ENCODE measurements at places on chromosomes 5 and 9.

DNA sequence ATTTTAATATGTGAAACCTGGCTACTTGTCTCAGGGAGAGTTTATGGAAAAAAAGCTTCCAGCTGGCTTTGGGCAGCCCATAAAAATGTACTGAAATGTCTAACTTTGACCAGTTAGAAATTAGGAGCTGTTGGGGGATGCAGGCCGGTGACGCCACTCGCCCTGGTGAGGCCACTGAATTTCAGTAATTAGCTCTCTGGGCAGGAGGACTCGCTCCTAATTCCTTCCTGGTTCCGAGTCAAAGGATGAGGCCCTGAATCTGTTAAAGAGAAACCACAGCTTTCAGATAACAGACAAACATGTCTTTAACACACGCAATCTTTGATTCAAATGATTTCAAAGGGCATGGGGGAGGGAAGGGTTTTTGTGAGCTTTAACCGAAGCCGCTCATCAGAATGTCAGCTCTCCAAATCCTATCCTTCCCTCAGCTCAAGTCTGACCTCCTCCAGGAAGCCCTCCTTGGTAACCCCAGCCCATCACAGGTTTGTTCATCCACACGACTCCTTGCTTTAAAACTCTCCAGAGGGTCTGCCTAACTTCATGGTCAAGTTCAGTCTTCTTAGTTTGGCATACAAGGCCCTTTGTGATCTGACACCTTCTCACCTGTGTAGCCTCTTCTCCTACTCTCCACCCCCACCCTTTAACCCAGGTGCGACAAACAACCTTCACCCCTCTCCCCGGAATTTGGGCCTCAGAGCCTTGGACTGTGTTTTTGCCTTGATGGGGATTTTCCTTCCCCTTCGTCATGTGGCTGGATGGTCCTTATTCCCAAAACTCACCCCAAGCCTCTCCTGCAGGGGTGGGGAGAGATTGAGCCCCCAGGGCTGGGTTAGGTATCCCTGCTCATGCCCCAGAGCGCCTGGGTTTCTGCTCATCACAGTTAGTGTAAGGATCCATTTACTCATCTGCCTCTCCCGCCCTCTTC, 13.6 kb upstream of the PHF19 start:
- DNase-seq, result no peak

- no peak for DNase-seq
These were observed 129.8 kb upstream of the IL12B start for GRCh38 chr5:159459951-159460538.

- no peak for DNase-seq
These were observed 18.9 kb downstream of the ARL15 start for GRCh38 chr5:54291498-54291897.

DNA sequence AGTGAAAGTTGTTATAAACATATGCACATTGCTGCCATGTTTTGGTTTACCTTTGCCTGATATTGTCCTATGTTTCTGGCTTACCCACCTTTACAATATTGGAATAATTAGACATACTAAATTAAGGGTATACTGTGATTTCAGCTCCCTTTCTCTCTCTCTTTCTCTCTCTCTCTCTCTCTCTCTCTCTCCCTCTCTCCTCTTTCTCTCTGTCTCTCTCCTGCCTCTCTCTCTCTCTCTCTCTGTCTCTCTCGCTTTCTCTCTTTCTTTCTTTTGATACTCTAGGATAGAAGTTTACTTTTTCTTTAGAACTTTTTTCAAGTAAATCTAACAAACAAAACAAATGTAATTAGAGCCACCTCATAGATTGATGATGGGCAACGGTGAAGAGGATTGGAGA, 239.6 kb downstream of the TMEM161B start:
- no peak for DNase-seq

GRCh38 chr5:96997265-96997859, 61.5 kb downstream of the LNPEP start:
- DNase-seq, result no peak
